GM23248 (cell line): ENCODE measurements at places on chromosomes 12 and 14.

- no peak overlapping the region for H3K27ac ChIP-seq
- H3K27me3 ChIP-seq: peaks cover 24% of the 10 kb centered on the region
- no peaks in the 10 kb centered on the region for H3K36me3 ChIP-seq
- no peak for DNase-seq
Measured at GRCh38 chr14:94771158-94771905, 1.4 kb upstream of the GSC start.

DNA sequence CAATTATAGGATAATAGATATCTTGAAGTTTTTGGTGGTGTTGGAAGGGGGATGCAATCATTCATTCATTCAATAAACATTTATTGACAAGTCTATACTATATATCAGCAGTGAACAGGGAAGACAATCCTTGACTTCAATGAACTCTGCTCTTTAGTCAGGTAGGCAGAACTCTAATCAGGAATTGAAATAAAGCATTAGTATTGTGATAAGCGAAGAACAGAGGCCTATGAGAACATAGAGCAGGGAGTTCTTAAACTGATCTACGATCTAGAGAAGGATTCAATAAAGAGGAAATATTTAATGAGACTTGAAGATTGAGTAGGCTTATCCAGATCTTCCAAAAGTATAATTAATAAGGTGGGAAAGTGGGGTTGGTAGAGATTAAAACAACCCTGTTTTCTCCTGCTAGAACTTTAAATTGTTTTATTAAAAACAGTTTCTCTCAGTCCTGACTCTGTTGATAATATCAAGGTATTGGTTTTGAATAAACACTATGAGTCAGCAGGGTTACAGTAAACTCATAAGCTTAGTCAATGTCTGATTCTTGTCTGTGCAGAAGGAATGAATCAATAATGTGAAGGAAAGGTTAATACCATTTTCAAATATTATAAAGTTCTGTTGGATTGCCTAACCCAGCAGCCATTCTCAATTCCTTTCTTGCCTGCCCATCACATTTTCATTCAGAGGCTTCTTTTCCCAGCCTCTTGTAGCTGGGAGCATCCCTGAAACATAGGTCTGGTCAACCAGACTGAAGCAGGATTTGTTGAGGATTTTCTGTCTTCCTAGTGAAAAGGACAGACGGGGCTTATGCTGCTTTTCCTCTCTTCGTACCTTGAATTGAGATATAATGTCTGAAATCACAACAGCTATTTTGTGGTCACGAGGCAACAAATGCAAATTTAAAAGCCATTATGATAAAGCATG lies 38.9 kb upstream of the KTN1 start:
- peaks cover 15% of the 10 kb centered on the region for H3K4me1 ChIP-seq
- H3K27me3 ChIP-seq: no peaks in the 10 kb centered on the region
- no peak overlapping the region for H3K27ac ChIP-seq
- H3K36me3 ChIP-seq: no peaks in the 10 kb centered on the region
- no peak overlapping the region for H3K4me3 ChIP-seq
- peak; percentile 60 for DNase-seq

GRCh38 chr12:16796168-16796567 lies 190.2 kb upstream of the LMO3 start:
- H3K36me3 ChIP-seq: no peaks in the 10 kb centered on the region
- no peaks in the 10 kb centered on the region for H3K27me3 ChIP-seq
- DNase-seq: no peak
- H3K4me3 ChIP-seq: no peak overlapping the region
- H3K27ac ChIP-seq: no peak overlapping the region
- H3K4me1 ChIP-seq: no peaks in the 10 kb centered on the region

DNA sequence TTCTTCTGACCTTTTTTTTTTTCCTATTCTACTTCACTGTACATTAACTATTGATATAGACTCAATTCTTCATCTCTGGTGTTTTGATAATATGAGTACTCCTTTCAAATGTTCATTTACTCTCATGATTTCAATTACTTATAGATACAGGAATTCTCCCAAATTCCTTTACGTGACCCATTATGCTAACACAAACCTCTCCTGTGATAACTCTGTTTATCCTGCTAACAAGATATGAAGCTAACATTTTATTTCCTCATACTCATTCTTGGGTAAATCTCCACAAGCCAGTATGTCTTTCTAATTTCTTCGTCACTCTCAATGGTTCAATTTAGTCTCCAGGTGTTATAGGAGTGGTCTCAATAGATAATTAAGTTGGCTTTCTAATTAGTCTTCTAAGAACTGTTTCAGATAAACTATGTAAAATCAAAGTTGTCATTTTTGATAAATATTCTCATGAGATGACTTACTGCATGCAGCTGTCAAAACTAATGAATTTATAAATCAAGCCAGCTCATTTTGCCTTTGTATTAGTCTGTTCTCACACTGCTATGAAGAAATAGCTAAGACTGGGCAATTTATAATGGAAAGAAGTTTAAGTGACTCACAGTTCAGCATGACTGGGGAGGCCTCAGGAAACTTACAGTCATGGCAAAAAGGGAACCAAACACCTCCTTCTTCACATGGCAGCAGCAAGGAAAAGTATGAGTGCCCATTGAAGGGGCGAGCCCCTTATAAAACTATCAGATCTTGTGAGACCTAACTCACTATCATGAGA lies 130.6 kb upstream of the MYF6 start:
- peaks cover 27% of the 10 kb centered on the region for H3K4me1 ChIP-seq
- no peak for DNase-seq
- no peaks in the 10 kb centered on the region for H3K27me3 ChIP-seq
- H3K36me3 ChIP-seq: no peaks in the 10 kb centered on the region
- H3K27ac ChIP-seq: no peak overlapping the region

DNA sequence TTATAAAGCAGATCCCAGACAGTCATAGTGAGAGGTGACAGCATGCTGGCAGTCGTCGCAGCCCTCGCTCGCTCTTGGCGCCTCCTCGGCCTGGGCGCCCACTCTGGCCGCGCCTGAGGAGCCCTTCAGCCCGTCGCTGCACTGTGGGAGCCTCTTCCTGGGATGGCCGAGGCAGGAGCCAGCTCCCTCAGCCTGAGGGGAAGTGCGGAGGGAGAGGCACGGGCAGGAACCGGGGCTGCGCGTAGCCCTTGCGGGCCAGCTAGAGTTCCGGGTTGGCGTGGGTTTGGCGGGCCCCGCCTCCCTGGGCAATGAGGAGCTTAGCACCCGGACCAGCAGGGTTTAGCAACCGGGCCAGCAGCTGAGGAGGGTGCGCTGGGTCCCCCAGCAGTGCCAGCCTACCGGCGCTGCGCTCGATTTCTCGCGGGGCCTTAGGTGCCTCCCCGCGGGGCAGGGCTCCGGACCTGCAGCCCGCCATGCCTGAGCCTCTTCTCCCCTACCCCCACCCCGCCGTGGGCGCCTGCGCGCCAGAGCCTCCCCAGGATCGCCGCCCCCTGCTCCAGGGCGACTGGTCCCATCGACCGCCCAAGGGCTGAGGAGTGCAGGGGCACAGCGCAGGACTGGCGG lies 451.2 kb upstream of the DCN start:
- H3K27ac ChIP-seq: no peak overlapping the region
- H3K4me1 ChIP-seq: no peaks in the 10 kb centered on the region
- no peak for DNase-seq
- no peak overlapping the region for H3K4me3 ChIP-seq
- no peaks in the 10 kb centered on the region for H3K36me3 ChIP-seq

GRCh38 chr14:67644428-67644827 lies 24.7 kb downstream of the ARG2 start:
- H3K4me3 ChIP-seq: no peak overlapping the region
- H3K27me3 ChIP-seq: no peaks in the 10 kb centered on the region
- H3K4me1 ChIP-seq: no peaks in the 10 kb centered on the region
- DNase-seq: no peak
- H3K27ac ChIP-seq: no peak overlapping the region
- peaks cover 23% of the 10 kb centered on the region for H3K36me3 ChIP-seq

GRCh38 chr14:103247169-103247606 lies 86.8 kb upstream of the EIF5 start:
- no peaks in the 10 kb centered on the region for H3K36me3 ChIP-seq
- H3K4me3 ChIP-seq: no peak overlapping the region
- no peak overlapping the region for H3K27ac ChIP-seq
- no peaks in the 10 kb centered on the region for H3K27me3 ChIP-seq
- H3K4me1 ChIP-seq: peaks cover 9% of the 10 kb centered on the region

- H3K4me3 ChIP-seq: no peak overlapping the region
- DNase-seq: no peak
- no peaks in the 10 kb centered on the region for H3K36me3 ChIP-seq
- H3K27ac ChIP-seq: no peak overlapping the region
Measured at GRCh38 chr12:117052386-117053049, 46.7 kb downstream of the TESC start.

GRCh38 chr12:68773582-68773981 lies 27.6 kb downstream of the SLC35E3 start:
- H3K36me3 ChIP-seq: no peaks in the 10 kb centered on the region
- DNase-seq: no peak
- H3K4me3 ChIP-seq: no peak overlapping the region
- H3K27me3 ChIP-seq: no peaks in the 10 kb centered on the region
- H3K4me1 ChIP-seq: no peaks in the 10 kb centered on the region

GRCh38 chr12:53674977-53675700 lies 744 bp downstream of the ATP5MC2 start:
- peaks cover 33% of the 10 kb centered on the region for H3K36me3 ChIP-seq
- peak; percentile 64 for DNase-seq
- peak overlapping the region; percentile 56 for H3K27ac ChIP-seq
- H3K4me1 ChIP-seq: peaks cover 39% of the 10 kb centered on the region
- H3K4me3 ChIP-seq: peak overlapping the region; percentile 92

DNA sequence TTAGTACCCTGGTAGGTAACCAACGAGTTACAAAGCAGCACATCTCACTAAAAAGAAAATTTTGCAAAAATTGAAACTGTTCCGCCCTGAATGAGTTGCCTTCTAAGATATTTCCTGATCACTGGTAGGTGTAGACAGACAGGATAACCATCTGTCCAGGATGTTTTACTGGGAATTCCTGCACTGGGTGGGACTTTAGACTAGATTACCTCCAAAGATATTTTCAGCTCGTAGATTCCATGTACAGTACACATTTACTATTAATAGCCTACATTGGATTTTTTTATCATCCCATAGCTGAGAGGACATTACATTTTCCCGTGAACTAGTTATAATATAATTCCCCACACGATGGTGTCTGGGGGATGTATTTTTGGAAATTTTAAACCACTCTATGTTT lies 139.6 kb downstream of the DYRK2 start:
- H3K4me3 ChIP-seq: no peak overlapping the region
- no peaks in the 10 kb centered on the region; the same call in 1 of the 2 replicates for H3K4me1 ChIP-seq
- H3K36me3 ChIP-seq: no peaks in the 10 kb centered on the region
- DNase-seq: no peak

DNA sequence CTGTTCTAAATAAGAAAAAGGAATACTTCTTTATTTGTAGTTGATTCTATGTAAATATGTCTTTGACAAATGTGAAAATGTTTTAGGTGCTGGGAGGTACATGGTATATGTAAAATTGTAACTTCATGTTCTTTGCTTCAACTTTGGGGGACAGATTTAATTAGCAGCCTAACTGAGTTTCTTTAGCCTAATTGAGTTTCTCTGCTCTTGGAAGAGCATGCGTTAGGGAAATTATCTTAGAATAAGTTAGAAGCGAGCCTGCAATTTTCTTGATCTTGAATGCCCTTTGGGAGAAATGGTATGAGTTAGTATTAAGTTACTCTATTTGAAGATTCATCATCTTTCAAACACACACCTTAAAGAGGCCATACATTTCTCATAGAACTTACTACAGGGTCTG lies 194.3 kb downstream of the AEBP2 start:
- DNase-seq: no peak
- no peaks in the 10 kb centered on the region for H3K36me3 ChIP-seq
- no peak overlapping the region for H3K4me3 ChIP-seq
- no peaks in the 10 kb centered on the region for H3K27me3 ChIP-seq
- no peak overlapping the region for H3K27ac ChIP-seq

DNA sequence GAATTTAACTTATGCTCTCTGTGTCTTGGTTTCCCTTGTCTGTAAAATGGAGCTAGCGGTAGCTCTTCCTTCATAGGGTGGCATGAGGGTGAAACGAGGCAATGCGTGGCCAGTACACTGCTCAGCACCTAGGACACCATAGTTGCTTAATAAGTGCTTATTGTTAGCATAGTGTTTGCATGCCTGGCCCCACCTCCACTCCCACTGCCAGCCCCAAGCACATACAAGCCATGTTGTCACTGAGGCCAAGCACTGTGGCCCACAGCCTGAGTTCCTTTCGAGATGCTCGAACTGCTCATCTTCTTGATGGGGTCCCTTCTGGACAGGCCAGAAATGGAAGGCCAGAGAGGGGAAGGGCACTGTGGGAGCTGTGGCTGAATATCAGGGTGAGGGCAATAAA lies 839 bp downstream of the FICD start:
- DNase-seq: peak; percentile 22
- H3K27me3 ChIP-seq: no peaks in the 10 kb centered on the region
- H3K4me3 ChIP-seq: peak overlapping the region; percentile 80
- H3K4me1 ChIP-seq: peaks cover 19% of the 10 kb centered on the region
- H3K36me3 ChIP-seq: peaks cover 5% of the 10 kb centered on the region

GRCh38 chr12:126337556-126338441 lies 1272.6 kb downstream of the AACS start:
- H3K4me3 ChIP-seq: no peak overlapping the region
- H3K27ac ChIP-seq: no peak overlapping the region
- DNase-seq: peak; percentile 4
- H3K36me3 ChIP-seq: no peaks in the 10 kb centered on the region

DNA sequence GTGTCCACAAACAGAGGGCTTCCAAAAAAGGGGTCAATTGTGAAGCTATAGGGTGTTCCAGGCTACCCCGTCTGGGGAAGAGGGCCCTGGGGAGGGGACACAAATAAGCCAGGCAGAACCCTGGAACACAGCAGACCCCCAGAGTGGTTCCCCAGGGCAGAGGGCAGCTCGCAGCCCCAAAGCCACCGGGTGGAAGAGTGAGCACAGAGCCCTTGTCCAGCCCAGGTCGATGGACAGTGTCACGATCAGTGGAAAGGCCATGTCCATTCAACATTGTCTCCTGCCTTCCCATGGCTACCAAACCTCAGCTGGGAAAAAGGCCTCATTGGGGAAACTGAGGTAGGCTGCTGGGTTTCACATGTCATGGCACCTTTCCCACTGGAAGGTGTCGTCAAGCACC lies 131.4 kb downstream of the DICER1 start:
- H3K4me3 ChIP-seq: no peak overlapping the region
- no peak for DNase-seq
- no peaks in the 10 kb centered on the region for H3K27me3 ChIP-seq
- H3K4me1 ChIP-seq: peaks cover 3% of the 10 kb centered on the region; the same call in 1 of the 2 replicates
- H3K27ac ChIP-seq: no peak overlapping the region
- H3K36me3 ChIP-seq: no peaks in the 10 kb centered on the region

DNA sequence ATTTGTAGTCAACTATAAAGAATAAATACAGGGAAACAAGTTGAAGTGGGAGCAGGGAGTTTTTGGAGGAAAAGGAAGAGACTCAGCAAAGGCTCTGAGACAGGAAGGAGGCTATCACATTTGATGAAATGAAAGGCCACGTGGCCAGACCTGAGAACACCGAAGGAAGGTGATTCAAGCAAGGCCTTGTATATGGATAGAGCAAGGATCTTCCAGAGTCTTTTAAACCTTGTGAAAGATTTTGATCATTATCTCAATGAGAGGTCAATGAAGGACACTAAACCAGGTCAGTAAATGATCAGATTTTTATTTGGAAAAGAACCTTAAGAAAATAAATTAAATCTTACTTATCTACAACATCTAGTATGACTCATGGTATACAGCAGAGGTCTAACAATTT lies 523.5 kb downstream of the SLC16A7 start:
- no peak overlapping the region for H3K4me3 ChIP-seq
- no peaks in the 10 kb centered on the region for H3K27me3 ChIP-seq
- H3K36me3 ChIP-seq: no peaks in the 10 kb centered on the region
- no peak overlapping the region for H3K27ac ChIP-seq
